ENCODE measurements at places on chromosomes 5 and 9. TPM values are rescaled to one million over a fixed set of nuclear protein-coding genes. Genes with fewer than 3 reads are reported as not detected.

The COL27A1 gene
- total RNA-seq, result not detected

The ESM1 gene
- 1.2 TPM for total RNA-seq

The LCP2 gene
- 488 TPM for total RNA-seq

The PCDH1 gene
- 39.2 TPM for total RNA-seq

The DCTN4 gene
- total RNA-seq, result 92.0 TPM

The GARIN3 gene
- total RNA-seq, result not detected

The SEMA6A gene
- total RNA-seq, result not detected

The QRFP gene
- total RNA-seq, result not detected

The NNT gene
- 57.0 TPM for total RNA-seq

The WNK2 gene
- total RNA-seq, result not detected

The NDST1 gene
- total RNA-seq, result 2.8 TPM

The IFNB1 gene
- not detected for total RNA-seq

The DMRTA1 gene
- total RNA-seq, result not detected

The TMEM174 gene
- not detected for total RNA-seq

The CCDC192 gene
- not detected for total RNA-seq

The NTNG2 gene
- 67.2 TPM for total RNA-seq

The BTNL3 gene
- total RNA-seq, result not detected

The GRIN3A gene
- total RNA-seq, result not detected

The MYMK gene
- not detected for total RNA-seq

The CER1 gene
- not detected for total RNA-seq

The ARID3C gene
- total RNA-seq, result 0.77 TPM
